Vagina (tissue), 2 donors: ENCODE measurements at places on chromosomes 16 and 17.

DNA sequence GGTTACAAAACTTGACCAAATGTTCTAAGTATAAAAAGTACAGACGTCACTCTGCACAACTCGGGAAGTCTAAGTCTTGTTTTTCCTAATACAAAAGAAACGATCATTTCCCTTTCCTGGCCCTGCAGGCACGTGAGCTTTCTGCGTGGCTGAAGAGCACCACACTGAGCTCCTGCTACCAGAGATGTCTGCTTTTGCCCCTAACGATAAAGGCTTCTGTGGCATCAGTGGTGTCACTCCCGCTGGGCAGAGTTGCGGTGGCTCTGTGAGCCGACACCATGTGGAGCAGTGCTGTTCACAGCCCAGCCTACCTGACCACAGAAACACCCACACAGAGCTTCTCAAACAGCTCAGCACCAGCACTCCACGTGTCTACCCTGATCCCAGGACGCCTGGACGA, 20.5 kb downstream of the EMC8 start:
- no peak for DNase-seq

- no peak for DNase-seq
Measured at GRCh38 chr17:44200478-44201155, 933 bp upstream of the ATXN7L3 start.

GRCh38 chr16:12580809-12581208, 222.9 kb downstream of the CPPED1 start:
- DNase-seq: no peak

GRCh38 chr16:50683689-50684374, 2.7 kb upstream of the SNX20 start:
- no peak for DNase-seq

DNA sequence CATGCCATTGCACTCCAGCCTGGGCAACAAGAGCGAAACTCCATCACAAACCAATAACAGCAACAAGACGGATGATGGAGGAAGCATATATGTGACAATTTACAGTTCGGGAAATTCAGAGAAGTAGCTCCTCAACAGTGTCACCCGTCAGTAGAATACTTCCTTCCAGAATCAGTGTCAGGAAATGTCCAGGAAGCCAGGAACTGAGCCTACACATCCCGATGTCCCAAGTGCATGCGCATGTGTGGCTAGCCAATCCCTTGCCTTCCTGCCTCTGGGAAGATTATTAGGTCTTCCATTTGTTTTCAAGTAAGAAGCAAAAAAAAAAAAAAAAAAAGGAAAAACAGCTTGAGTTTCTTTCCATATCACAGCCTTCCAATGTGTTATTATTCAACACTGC, 1.4 kb upstream of the PITPNC1 start:
- no peak for DNase-seq
